ENCODE measurements at places on chromosomes 4 and X. TPM values are rescaled to one million over a fixed set of nuclear protein-coding genes. Genes with fewer than 3 reads are reported as not detected.

ARL13A gene
- total RNA-seq, result not detected

TRPC3 gene
- total RNA-seq, result 0.15 TPM

TLR10 gene
- total RNA-seq, result not detected

BTK gene
- not detected for total RNA-seq

GPRIN3 gene
- 1.0 TPM for total RNA-seq

PACRGL gene
- 9.6 TPM for total RNA-seq

ADH1A gene
- not detected for total RNA-seq

ERCC6L gene
- total RNA-seq, result 0.20 TPM

NHSL2 gene
- 1.8 TPM for total RNA-seq

POU3F4 gene
- total RNA-seq, result not detected

CLGN gene
- not detected for total RNA-seq

HSFX2 gene
- total RNA-seq, result 0.10 TPM

PCDH19 gene
- total RNA-seq, result 0.06 TPM

FAM114A1 gene
- 185 TPM for total RNA-seq

ARR3 gene
- not detected for total RNA-seq

GPRASP1 gene
- total RNA-seq, result 1.7 TPM

MAGIX gene
- 0.19 TPM for total RNA-seq

REELD1 gene
- total RNA-seq, result not detected

ATP11C gene
- total RNA-seq, result 32.3 TPM

MAGEA2 gene
- not detected for total RNA-seq

ZCCHC18 gene
- not detected for total RNA-seq

TBC1D19 gene
- total RNA-seq, result 8.0 TPM

UGT2B15 gene
- total RNA-seq, result not detected

CT45A3 gene
- not detected for total RNA-seq

CITED1 gene
- total RNA-seq, result not detected

ARHGAP36 gene
- total RNA-seq, result not detected

CFI gene
- total RNA-seq, result 21.2 TPM

USP17L17 gene
- not detected for total RNA-seq

NDNF gene
- total RNA-seq, result 0.12 TPM

ANAPC10 gene
- 20.6 TPM for total RNA-seq

MAGEC3 gene
- total RNA-seq, result not detected

NHS gene
- 1.8 TPM for total RNA-seq

C4orf54 gene
- not detected for total RNA-seq

POU4F2 gene
- not detected for total RNA-seq

All from cardiac ventricle fibroblast (primary cell).